HCT116 (cell line): ENCODE measurements at places on chromosomes 3 and 15. TPM values are rescaled to one million over a fixed set of nuclear protein-coding genes. Genes with fewer than 3 reads are reported as not detected.
A peak's percentile ranks its signal among the peaks of the same experiment; 100 is the strongest.

- no peaks in the 10 kb centered on the region for H3K4me1 ChIP-seq
- no peaks in the 10 kb centered on the region for H3K27me3 ChIP-seq
- no peaks in the 10 kb centered on the region for H3K36me3 ChIP-seq
- peak; percentile 7 for DNase-seq
Observed at GRCh38 chr15:48520376-48521155, 124.9 kb downstream of the FBN1 start.

- H3K4me1 ChIP-seq: no peaks in the 10 kb centered on the region
- no peak overlapping the region for H3K27ac ChIP-seq
- H3K4me3 ChIP-seq: no peak overlapping the region
- no peak for DNase-seq
- no peaks in the 10 kb centered on the region for H3K27me3 ChIP-seq
- H3K36me3 ChIP-seq: no peaks in the 10 kb centered on the region
Observed at GRCh38 chr15:35980719-35981118, 434.8 kb upstream of the DPH6 start.

DNA sequence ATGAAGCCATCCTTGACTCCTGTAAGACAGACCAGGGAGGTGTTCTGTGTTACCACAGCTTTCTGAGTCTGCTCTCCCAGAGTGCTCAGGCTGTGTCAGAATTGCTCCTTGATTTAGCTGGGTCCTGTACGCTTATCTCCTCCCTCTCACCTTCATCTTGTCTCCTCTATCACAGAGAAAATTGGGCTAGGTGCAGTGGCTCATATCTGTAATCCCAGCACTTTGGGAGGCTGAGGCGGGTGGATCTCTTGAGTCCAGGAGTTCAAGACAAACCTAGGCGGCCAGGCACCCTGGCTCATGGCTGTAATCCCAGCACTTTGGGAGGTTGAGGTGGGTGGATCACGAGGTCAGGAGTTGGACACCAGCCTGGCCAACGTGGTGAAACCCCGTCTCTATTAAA, 5.9 kb downstream of the SCAMP5 start:
- H3K4me1 ChIP-seq: no peaks in the 10 kb centered on the region
- H3K27me3 ChIP-seq: peaks cover 7% of the 10 kb centered on the region; the same call in 1 of the 2 replicates
- no peak overlapping the region for H3K4me3 ChIP-seq
- no peak overlapping the region for H3K27ac ChIP-seq
- DNase-seq: no peak
- H3K36me3 ChIP-seq: no peaks in the 10 kb centered on the region

GRCh38 chr15:89472785-89473256, 23.6 kb downstream of the RHCG start:
- no peak overlapping the region for H3K27ac ChIP-seq
- no peaks in the 10 kb centered on the region for H3K36me3 ChIP-seq
- H3K4me1 ChIP-seq: no peaks in the 10 kb centered on the region; the same call in 1 of the 2 replicates
- H3K27me3 ChIP-seq: peaks cover 8% of the 10 kb centered on the region; the same call in 1 of the 2 replicates
- no peak overlapping the region for H3K4me3 ChIP-seq
- DNase-seq: peak; percentile 48

GRCh38 chr3:184479426-184480126, 82.0 kb upstream of the EPHB3 start:
- no peak for DNase-seq
- H3K36me3 ChIP-seq: no peaks in the 10 kb centered on the region
- no peak overlapping the region for H3K4me3 ChIP-seq
- no peak overlapping the region for H3K27ac ChIP-seq
- no peaks in the 10 kb centered on the region for H3K27me3 ChIP-seq

GRCh38 chr3:37210230-37210629, 35.8 kb upstream of the LRRFIP2 start:
- H3K27ac ChIP-seq: no peak overlapping the region
- no peak overlapping the region for H3K4me3 ChIP-seq
- H3K4me1 ChIP-seq: no peaks in the 10 kb centered on the region
- DNase-seq: no peak

- no peaks in the 10 kb centered on the region for H3K27me3 ChIP-seq
- no peak overlapping the region for H3K4me3 ChIP-seq
- no peaks in the 10 kb centered on the region for H3K36me3 ChIP-seq
- no peak overlapping the region for H3K27ac ChIP-seq
Observed at GRCh38 chr3:141093397-141093796, 42.2 kb downstream of the SPSB4 start.

GRCh38 chr3:171967932-171968678, 71.3 kb upstream of the FNDC3B start:
- H3K27me3 ChIP-seq: no peaks in the 10 kb centered on the region
- no peak for DNase-seq
- H3K27ac ChIP-seq: no peak overlapping the region
- H3K4me1 ChIP-seq: peaks cover 10% of the 10 kb centered on the region; the same call in 1 of the 2 replicates
- H3K4me3 ChIP-seq: no peak overlapping the region
- no peaks in the 10 kb centered on the region for H3K36me3 ChIP-seq

DNA sequence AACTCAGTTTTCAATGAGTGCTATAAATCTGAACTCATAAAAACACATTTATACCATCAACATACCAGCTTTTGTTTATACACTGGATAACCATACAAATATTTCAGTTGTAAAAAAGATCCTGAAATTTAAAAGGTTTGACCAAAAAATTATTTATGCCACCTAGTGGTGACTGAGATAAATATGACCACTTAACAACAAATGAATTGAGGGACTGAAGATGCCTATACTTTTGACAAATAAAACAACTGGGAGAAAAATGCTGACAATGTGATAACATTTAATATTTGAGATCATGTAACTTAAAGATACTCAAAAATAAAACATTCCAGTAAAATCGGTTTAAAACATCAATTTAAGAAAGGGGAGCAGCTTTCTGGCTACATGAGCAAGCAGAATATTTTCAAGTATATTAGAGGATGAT, 30.4 kb downstream of the ATG3 start:
- peaks cover 30% of the 10 kb centered on the region for H3K36me3 ChIP-seq
- peak; percentile 6 for DNase-seq
- H3K27me3 ChIP-seq: no peaks in the 10 kb centered on the region
- no peak overlapping the region for H3K27ac ChIP-seq

- H3K36me3 ChIP-seq: no peaks in the 10 kb centered on the region
- no peaks in the 10 kb centered on the region for H3K27me3 ChIP-seq
- H3K4me1 ChIP-seq: no peaks in the 10 kb centered on the region
- no peak overlapping the region for H3K27ac ChIP-seq
Observed at GRCh38 chr3:147458995-147459704, 50.0 kb downstream of the ZIC1 start.

GRCh38 chr3:8464668-8465067, 37.0 kb upstream of the LMCD1 start:
- DNase-seq: no peak
- no peaks in the 10 kb centered on the region for H3K36me3 ChIP-seq
- no peaks in the 10 kb centered on the region for H3K27me3 ChIP-seq
- no peak overlapping the region for H3K27ac ChIP-seq
- H3K4me1 ChIP-seq: no peaks in the 10 kb centered on the region
- no peak overlapping the region for H3K4me3 ChIP-seq

- H3K4me1 ChIP-seq: no peaks in the 10 kb centered on the region
- no peak overlapping the region for H3K4me3 ChIP-seq
- H3K27ac ChIP-seq: no peak overlapping the region
- peaks cover 7% of the 10 kb centered on the region; the same call in 1 of the 2 replicates for H3K27me3 ChIP-seq
- H3K36me3 ChIP-seq: no peaks in the 10 kb centered on the region
Observed at GRCh38 chr15:92092289-92093105, 239.0 kb downstream of the SLCO3A1 start.

- H3K4me1 ChIP-seq: no peaks in the 10 kb centered on the region
- no peaks in the 10 kb centered on the region for H3K27me3 ChIP-seq
- no peak overlapping the region for H3K4me3 ChIP-seq
- no peak for DNase-seq
Observed at GRCh38 chr15:51126842-51127241, 32.1 kb upstream of the TNFAIP8L3 start.

DNA sequence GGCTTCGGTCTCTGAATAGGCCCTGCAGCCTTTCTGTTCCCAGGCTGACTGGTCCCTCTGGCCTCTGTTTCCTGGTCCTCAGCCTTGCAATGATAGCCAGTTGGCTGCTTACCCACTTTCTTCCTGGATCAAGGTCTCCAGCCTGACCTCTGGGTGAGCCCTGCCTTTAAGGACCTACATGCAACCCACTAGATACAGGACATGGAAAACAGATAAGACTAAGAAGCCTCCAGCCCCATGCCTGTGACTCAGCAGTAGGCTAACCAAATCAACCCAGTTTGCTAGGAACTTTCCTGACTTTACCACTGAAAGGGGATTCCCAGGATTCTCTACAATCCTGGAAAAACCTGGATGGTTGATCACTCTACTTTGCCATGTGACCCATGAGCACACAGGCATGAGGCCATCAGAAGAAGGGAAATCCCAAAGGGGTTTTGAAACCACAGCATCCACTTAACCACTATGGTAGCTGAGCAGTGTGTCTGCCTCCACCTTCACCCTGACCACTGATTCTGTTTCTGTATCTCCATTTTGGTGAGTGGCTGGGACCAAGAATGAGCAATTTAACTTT, 188.1 kb downstream of the CHST2 start:
- no peak for DNase-seq
- H3K36me3 ChIP-seq: no peaks in the 10 kb centered on the region
- H3K4me1 ChIP-seq: peaks cover 14% of the 10 kb centered on the region; the same call in 1 of the 2 replicates

DNA sequence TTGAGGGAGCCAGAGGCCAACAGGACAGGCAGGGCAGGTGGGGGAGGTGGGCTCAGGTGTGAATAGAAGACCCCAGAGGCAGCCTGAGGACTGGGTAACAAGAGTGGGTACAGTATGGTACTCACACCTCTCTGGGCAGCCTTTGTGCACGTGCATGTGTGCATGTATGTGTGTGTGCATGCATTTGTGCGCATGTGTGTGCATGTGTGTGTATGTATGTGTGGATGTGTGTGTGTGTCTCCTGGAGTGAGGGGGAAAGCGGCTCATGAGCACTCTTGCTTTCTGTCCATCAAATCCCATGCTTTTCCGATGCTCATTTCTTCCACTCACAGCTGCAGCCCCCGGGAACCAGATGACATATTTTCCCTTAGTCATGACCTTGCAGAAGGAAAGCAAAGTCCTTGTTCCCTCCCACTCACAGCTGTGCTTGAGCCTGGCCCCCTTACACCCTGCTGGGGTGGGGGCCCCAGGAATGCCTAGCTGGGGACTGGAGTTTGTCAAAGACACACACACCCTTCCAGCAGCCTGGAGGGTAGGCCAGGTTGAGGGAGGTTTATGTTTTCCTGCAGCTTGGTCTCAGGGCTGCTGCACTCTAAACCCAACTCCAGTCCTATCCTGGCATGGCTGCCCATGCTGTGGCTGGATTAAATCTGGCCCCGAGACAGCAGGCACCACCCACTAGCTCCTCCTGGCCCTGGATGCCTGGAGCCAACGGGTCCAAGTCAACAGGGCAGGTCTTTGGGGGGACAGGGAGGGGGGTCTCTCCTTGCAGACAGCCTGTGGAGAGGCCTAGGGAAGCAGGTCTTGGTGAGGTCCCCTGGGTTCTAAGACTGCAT, 22.5 kb downstream of the CCDC33 start:
- peaks cover 43% of the 10 kb centered on the region for H3K27me3 ChIP-seq
- no peaks in the 10 kb centered on the region for H3K36me3 ChIP-seq
- H3K27ac ChIP-seq: no peak overlapping the region
- no peaks in the 10 kb centered on the region for H3K4me1 ChIP-seq

GRCh38 chr3:99477650-99478049, 160.7 kb upstream of the COL8A1 start:
- H3K4me1 ChIP-seq: no peaks in the 10 kb centered on the region
- no peak for DNase-seq
- H3K4me3 ChIP-seq: no peak overlapping the region
- no peaks in the 10 kb centered on the region for H3K27me3 ChIP-seq

- H3K4me1 ChIP-seq: peaks cover 17% of the 10 kb centered on the region
- H3K4me3 ChIP-seq: no peak overlapping the region
- no peaks in the 10 kb centered on the region for H3K36me3 ChIP-seq
- no peaks in the 10 kb centered on the region for H3K27me3 ChIP-seq
Observed at GRCh38 chr3:102979682-102980354, 545.0 kb downstream of the ZPLD1 start.

GRCh38 chr3:66028457-66028856, 10.3 kb downstream of the MAGI1 start:
- DNase-seq: no peak
- H3K4me3 ChIP-seq: no peak overlapping the region
- H3K27me3 ChIP-seq: no peaks in the 10 kb centered on the region
- peaks cover 2% of the 10 kb centered on the region; the same call in 1 of the 2 replicates for H3K4me1 ChIP-seq

DNA sequence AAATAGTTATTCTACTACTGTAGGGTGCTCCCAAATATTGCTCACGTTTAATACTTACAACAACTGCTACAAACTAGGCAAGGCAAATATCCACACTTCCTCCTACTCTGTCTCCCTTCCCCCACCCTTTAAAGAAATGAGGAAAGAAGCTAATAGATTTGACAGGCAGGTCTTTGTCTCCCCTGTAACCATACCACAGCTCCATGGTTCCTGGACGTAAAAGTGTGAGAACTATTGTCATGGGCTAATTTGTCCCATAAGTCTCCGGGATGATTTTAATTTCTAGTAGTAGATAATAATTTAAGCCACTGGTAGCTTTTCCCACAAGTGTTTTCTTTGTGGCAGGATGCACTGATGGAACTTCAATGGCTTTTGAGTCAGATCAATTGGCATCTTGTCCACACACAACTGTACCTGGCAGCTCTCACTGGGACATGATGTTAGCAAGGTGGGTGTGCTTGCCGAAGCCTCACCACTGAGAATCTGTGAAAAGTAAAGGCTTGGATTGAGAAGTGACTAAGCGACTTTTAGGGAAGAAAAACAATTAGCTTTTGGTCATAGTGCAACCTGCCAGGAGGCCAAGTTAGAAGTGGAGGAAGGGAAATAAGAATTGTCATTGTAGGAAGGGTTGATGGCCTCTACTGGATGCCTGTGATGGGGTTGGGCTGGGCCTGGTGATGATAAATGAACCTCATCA, 1.4 kb upstream of the CPOX start:
- H3K27ac ChIP-seq: peak overlapping the region; percentile 93
- H3K27me3 ChIP-seq: no peaks in the 10 kb centered on the region
- H3K4me1 ChIP-seq: peaks cover 33% of the 10 kb centered on the region
- peaks cover 24% of the 10 kb centered on the region for H3K36me3 ChIP-seq
- no peak for DNase-seq
- no peak overlapping the region for H3K4me3 ChIP-seq

GRCh38 chr3:57815036-57815435, 58.9 kb downstream of the SLMAP start:
- no peak overlapping the region for H3K27ac ChIP-seq
- peaks cover 5% of the 10 kb centered on the region for H3K4me1 ChIP-seq
- no peaks in the 10 kb centered on the region for H3K27me3 ChIP-seq
- no peak overlapping the region for H3K4me3 ChIP-seq
- no peak for DNase-seq

- no peak overlapping the region for H3K27ac ChIP-seq
- H3K4me3 ChIP-seq: no peak overlapping the region
- H3K36me3 ChIP-seq: no peaks in the 10 kb centered on the region
- H3K27me3 ChIP-seq: no peaks in the 10 kb centered on the region
- no peak for DNase-seq
- no peaks in the 10 kb centered on the region for H3K4me1 ChIP-seq
Observed at GRCh38 chr15:68806220-68807060, 14.3 kb downstream of the ANP32A start.

- DNase-seq: no peak
- H3K36me3 ChIP-seq: no peaks in the 10 kb centered on the region
- H3K27me3 ChIP-seq: peaks cover 43% of the 10 kb centered on the region
Observed at GRCh38 chr15:33405096-33405495, 94.3 kb downstream of the RYR3 start.

NR1I2 gene
- total RNA-seq: 0.07 TPM

ITIH4 gene
- total RNA-seq: 4.1 TPM

POLR2M gene
- 86.2 TPM for total RNA-seq

KBTBD13 gene
- total RNA-seq: not detected

REC114 gene
- total RNA-seq: not detected

COL8A1 gene
- total RNA-seq: 0.07 TPM

ITIH3 gene
- total RNA-seq: 0.44 TPM

EPHB3 gene
- 6.5 TPM for total RNA-seq
